Activated T-helper 1 cell treated with anti-CD3 and anti-CD28 coated beads, Interleukin-2, amount 50 U/mL, for 16 hours (primary cell): ENCODE measurements at places on chromosomes 1 and 21.
A peak's percentile ranks its signal among the peaks of the same experiment; 100 is the strongest.

DNA sequence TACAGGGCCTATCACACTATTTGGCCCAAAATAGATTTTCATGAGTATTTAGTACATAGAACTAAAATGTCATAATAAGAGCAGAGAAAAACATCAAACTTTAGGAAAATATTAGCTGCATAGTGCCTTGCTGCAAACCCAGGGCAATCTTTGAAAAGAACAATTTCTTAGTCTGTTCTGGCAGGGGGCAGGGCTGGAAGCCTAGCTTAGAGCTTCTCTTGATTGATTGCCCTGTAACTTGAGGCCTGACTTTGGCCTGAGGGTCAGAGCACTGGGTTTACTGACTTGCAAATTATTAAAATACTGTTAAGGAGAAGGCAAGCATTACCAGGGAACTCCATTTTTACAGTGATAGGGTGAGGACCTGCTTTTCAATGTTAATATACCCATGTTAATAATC, 115.8 kb upstream of the SPAG17 start:
- DNase-seq = no peak

- DNase-seq = no peak
Measured at GRCh38 chr1:21284206-21285054, 5.8 kb downstream of the ECE1 start.

GRCh38 chr1:161432091-161432490, 64.4 kb upstream of the CFAP126 start:
- DNase-seq = no peak

GRCh38 chr1:112714313-112715263, 544 bp downstream of the PPM1J start:
- no peak for DNase-seq

DNA sequence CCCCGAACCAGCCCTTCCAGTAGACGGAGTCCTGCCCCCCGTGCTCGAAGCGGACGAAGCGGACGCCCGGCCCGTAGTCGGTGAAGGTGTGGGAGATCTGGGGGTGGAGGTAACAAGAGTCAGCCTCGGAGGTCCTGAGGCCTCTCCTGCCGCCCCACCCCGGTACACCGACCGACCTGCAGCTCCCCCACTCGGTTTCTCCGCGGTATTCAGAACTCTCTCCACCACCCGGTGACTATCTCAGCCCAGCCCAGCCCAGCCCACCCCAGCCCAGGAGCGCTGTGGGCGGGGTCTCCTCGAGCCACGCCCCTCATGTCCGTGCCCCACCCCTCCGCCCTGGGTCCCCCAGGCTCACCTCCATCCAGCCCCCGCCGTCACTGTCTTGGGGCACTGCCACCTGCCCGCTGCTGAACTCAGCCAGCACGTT, 5.5 kb downstream of the FBXO2 start:
- DNase-seq = no peak

GRCh38 chr1:13813398-13814012, 113.5 kb downstream of the PRDM2 start:
- DNase-seq = peak; percentile 35

- no peak for DNase-seq
Measured at GRCh38 chr1:244758708-244759107, 76.8 kb upstream of the COX20 start.

DNA sequence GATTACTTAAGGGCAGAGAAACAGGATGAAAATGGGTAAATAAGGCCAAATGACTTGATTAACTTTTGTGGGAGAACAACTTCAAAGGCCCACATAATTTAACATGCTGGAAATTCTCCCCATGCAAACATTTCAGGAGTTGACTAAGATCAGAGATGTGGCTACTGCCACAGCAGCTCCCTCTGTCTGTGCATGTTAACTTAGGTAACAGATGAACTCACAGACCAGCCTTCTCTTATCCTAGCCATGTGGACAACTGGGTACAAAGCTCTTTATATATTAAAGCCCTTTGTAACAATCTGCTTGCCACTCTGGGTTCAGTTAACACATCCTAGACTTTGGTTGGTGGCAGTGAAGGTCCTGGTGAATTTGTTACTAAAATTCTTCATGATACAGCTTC, 33.2 kb downstream of the BEND5 start:
- DNase-seq = no peak

- DNase-seq = no peak
Measured at GRCh38 chr1:21910558-21911204, 26.4 kb downstream of the HSPG2 start.

DNA sequence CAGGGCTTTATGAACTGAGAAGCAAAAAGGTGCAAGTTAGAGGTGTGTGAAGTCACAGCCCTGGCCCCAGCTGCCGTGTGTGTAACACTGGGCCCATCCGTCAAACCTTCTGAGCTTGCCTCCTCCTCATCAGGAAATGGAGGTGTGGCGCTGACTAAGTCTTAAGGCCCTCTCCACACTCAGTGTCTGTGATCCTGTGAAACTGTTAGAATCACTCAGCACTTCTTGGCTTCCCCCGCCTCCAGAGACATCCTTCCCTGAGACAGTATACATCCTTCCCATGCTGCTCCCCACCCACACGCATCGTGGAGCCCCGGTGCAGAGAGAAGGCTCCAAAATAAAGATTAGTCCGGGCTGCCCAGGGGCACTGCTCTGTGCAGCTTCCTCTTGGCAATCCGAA, 33.3 kb downstream of the LRP8 start:
- DNase-seq = peak; percentile 3

DNA sequence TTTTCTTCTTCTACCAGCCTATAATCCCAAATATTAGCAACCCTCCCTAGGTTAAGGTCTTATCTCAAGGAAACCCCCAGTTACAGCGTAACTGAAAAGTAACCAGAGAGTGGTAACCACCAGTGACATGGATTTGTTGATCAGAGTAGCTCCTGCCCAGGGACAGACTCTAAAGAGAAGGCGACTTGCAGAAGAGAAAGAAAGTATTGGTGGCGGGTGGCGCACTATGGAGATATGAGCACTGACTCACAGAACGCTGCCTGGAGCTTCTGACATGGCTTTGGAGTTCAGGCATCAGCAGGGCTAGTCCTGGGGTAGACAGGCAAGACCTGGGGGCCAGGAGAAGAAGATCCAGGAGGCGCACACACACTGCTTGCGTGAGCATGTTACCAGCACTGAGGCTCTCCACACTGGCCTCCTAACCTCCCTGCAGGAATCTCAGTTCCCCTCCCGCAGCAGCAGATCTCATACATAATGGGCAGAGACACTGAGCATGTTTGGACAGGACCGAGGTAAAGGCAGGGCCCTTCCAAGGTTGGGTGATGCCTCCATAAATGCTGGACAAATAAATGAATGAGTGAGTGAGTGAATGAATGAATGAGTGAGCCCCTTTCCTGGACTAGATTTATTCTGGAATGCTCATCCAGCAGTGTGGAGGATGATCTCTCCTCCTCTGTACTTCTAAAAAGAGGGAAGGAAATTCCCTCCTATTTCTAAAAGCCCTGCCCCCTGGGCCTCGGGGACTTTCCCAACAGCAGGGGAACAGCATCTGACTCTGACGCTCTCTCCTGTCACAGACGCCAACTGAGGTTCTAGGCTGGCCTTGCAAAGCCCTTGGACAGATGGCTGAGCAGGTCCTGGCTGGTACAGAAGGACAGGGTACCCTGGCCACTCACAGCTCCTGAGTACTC, 175.5 kb downstream of the CLIC6 start:
- no peak for DNase-seq

- DNase-seq = no peak
Measured at GRCh38 chr1:58204284-58204683, 342.2 kb downstream of the OMA1 start.
